ENCODE measurements at places on chromosomes 12 and 14.

GRCh38 chr12:30314506-30315100, 381.1 kb downstream of the IPO8 start:
- DNase-seq, result no peak

DNA sequence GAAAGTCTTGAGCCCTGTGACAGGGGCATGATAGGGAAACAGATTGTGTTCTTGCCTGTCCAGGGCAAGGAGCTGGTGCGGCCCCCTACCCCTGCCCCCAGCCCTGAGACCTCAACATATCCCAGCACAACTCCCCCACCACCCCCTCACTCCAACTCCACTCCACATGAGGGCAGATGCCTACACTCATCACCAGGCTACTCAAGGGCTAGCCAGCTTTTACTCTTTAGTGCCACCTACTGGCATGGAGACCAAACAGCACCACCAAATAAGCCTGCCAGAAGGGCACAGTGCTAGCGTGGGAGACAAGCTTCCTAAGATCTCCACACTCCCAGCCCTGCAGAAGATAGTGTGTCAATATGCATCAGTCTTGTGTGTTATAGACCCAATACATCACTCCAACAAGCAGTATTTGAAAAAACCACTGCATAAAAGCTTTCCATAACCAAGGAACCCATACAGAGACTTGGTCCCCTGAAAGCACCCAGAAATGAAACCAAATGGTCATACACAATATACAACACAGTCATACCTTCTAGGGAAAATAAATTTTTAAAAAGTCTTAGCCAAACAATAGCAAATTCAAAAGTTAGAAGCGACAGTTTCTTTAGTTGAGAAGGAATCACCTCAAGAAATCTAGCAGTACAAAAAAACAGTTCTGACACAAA, 154.4 kb downstream of the KCNK10 start:
- peak; percentile 47 for DNase-seq

DNA sequence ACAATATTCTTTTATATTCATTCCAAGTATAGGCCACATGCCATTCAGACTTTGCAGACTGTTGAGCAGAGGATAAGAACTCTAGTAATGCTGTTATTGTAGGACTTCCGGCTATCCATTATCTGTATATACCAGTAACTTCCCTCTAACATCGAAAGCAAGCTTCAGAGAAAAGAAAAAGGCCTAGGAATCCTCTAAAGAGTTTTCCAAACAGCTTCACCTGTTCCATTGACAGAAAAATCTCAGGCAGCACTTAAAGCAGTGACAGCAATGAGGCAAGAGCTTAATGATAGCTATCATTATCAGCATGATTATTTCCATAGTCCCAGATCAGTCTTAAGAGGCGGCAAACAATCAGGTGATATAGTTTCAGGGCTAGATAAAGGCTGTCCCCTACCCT, 1.8 kb downstream of the CPNE8 start:
- DNase-seq, result no peak

- DNase-seq, result peak; percentile 67
Measured at GRCh38 chr12:71947645-71948105, 9.0 kb downstream of the TPH2 start.

GRCh38 chr14:64746298-64747250, 42.4 kb downstream of the PLEKHG3 start:
- no peak for DNase-seq
